ENCODE measurements at places on chromosomes 2 and 18. TPM values are rescaled to one million over a fixed set of nuclear protein-coding genes. Genes with fewer than 3 reads are reported as not detected.
A peak's percentile ranks its signal among the peaks of the same experiment; 100 is the strongest.

DNA sequence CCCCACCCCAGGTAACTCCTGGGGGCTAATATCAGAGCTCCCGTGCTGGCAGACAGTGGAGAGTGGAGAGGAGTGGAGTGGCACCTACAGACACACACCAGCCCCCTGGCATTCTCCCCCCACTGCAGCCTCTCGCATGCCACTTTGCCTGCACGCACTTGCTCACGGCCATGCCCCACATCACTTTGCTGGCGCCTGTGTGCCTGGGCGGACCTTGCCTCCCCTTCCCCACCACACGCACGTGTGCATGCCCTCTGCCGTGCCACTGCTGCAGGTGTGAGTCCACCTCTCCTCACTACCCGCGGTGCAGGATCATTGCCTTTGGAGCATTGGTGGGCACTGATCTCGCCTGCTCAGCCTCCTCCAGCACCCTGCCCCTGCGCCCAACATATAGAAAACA, 72.6 kb upstream of the DOK6 start:
- no peaks in the 10 kb centered on the region for H3K27me3 ChIP-seq
- H3K27ac ChIP-seq, result no peak overlapping the region
- H3K4me1 ChIP-seq, result no peaks in the 10 kb centered on the region
- H3K4me3 ChIP-seq, result no peak overlapping the region
- H3K36me3 ChIP-seq, result no peaks in the 10 kb centered on the region
- no peak for DNase-seq

GRCh38 chr2:107091163-107091864, 205.3 kb upstream of the ST6GAL2 start:
- no peak for DNase-seq
- H3K4me1 ChIP-seq, result no peaks in the 10 kb centered on the region
- no peak overlapping the region for H3K27ac ChIP-seq
- H3K27me3 ChIP-seq, result no peaks in the 10 kb centered on the region

- H3K4me1 ChIP-seq, result no peaks in the 10 kb centered on the region
- H3K36me3 ChIP-seq, result no peaks in the 10 kb centered on the region
- DNase-seq, result no peak
Measured at GRCh38 chr2:46369783-46370182, 72.6 kb downstream of the EPAS1 start.

- no peaks in the 10 kb centered on the region for H3K4me1 ChIP-seq
- no peak overlapping the region for H3K4me3 ChIP-seq
- no peaks in the 10 kb centered on the region for H3K27me3 ChIP-seq
- H3K36me3 ChIP-seq, result no peaks in the 10 kb centered on the region
- no peak overlapping the region for H3K27ac ChIP-seq
Measured at GRCh38 chr2:122231296-122231695, 475.8 kb downstream of the TSN start.

DNA sequence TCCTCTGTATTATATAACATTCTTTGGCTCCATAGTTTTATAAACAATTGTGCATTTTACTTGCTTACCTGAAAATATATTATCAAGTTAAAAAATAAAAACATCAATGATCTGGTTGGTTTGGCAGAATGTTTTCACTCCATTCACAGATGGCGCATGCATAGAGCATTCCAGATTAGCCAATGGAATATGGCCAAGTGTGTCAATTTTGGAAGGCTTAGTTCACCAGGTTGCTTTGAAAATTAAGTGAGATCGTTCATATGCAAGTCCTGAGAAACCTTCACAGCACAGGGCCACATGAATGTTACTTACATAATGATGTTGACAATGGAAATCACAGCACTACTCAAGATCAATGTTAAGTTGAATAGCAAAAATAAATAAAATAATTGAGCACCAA, 335.7 kb downstream of the GRB14 start:
- DNase-seq, result no peak
- H3K27me3 ChIP-seq, result no peaks in the 10 kb centered on the region
- H3K4me3 ChIP-seq, result no peak overlapping the region
- H3K36me3 ChIP-seq, result no peaks in the 10 kb centered on the region
- H3K27ac ChIP-seq, result no peak overlapping the region

DNA sequence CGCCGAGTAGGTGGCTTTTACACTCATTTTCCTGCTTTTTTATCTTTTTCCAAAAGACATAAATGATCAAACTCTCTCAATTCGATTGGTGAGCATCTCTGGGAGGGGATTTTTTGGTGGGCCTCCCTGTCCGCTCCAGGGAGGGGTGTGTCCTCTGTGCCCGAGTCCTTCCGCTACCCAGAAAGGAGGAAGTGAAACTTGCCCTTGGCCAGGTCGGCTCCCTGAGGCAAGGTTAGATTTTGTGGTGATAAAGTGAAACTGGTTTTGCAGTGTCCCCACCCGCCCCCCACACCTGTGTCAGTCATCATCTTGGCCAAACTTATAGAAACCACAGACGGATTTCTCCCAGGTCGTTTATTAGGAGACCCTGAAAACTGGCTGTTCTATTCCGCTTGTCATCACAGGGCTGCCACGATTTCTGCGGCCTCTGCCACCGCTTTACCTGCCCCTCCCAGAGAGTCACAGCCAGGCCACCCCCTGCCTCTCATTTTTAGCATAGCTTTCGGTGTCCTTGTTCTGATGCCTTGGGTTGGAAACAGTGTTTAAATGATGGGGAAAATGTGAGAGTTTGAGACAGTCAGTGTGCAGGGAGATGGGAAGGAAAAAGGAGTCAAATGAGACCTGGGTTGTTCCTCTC, 93.6 kb downstream of the SH3BP4 start:
- DNase-seq, result no peak
- no peak overlapping the region for H3K4me3 ChIP-seq

- no peak overlapping the region for H3K27ac ChIP-seq
- no peaks in the 10 kb centered on the region for H3K27me3 ChIP-seq
- H3K36me3 ChIP-seq, result no peaks in the 10 kb centered on the region
- H3K4me1 ChIP-seq, result no peaks in the 10 kb centered on the region
- H3K4me3 ChIP-seq, result no peak overlapping the region
- no peak for DNase-seq
Measured at GRCh38 chr2:165718610-165719210, 75.3 kb downstream of the GALNT3 start.

DNA sequence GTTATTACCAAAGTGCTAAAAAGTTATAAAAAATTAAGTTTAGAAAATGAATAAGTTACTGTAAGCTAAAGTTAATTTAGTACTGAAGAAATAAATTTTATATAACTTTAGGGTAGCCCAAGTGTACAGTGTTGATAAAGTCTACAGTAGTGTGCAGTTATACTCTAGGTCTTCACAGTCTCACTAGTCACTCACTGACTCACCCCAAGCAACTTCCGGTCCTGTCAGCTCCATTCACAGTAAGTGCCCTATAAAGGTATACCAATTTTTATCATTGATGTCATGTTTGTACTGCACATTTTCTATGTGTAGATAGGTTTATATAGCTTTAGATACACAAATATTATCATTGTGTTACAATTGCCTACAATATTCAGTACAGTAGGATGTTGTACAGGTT, 518.3 kb upstream of the PIK3C3 start:
- H3K4me3 ChIP-seq, result no peak overlapping the region
- H3K4me1 ChIP-seq, result no peaks in the 10 kb centered on the region
- DNase-seq, result no peak
- H3K27me3 ChIP-seq, result no peaks in the 10 kb centered on the region

DNA sequence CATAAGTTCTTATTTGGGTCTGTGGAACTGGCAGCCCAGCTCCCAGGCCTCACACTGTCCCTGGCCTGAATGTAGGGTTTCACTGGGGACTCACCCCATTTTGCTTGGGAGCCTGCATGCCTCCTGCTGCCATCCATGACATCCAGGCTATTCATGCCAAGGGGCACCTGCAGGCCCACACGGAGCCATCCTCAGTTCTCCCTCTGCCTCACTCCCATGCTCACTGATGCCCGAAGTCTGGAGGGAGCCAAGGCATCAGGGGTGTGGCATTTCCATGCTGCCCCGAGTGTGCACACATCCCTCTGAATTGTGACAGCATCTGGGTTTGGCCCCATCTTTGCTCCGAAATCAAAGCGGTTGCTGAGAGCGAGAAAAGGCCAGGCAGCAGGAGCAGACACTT, 67.4 kb upstream of the ZNF804A start:
- no peak overlapping the region for H3K4me3 ChIP-seq
- no peak overlapping the region for H3K27ac ChIP-seq
- no peaks in the 10 kb centered on the region for H3K36me3 ChIP-seq
- H3K4me1 ChIP-seq, result no peaks in the 10 kb centered on the region

GRCh38 chr18:7230626-7231349, at the start of gene LRRC30:
Gene LRRC30 (plus strand): TSS chr18:7231089. CDS start chr18:7231139, 50 bp downstream.
- H3K36me3 ChIP-seq, result no peaks in the 10 kb centered on the region
- H3K4me3 ChIP-seq, result no peak within 1 kb of the TSS
- H3K27me3 ChIP-seq, result no peaks in the 10 kb centered on the region
- H3K27ac ChIP-seq, result no peak within 1 kb of the TSS
- no peak for DNase-seq

GRCh38 chr2:164954954-164955701, at the start of gene SLC38A11:
Gene SLC38A11 (minus strand): TSS chr2:164955525. CDS start chr2:164955247, 278 bp downstream.
- no peaks in the 10 kb centered on the region for H3K4me1 ChIP-seq
- no peaks in the 10 kb centered on the region for H3K27me3 ChIP-seq
- H3K4me3 ChIP-seq, result peak within 1 kb of the TSS; percentile 6
- no peak within 1 kb of the TSS for H3K27ac ChIP-seq

- H3K27ac ChIP-seq, result no peak overlapping the region
- H3K4me1 ChIP-seq, result no peaks in the 10 kb centered on the region
- no peaks in the 10 kb centered on the region for H3K36me3 ChIP-seq
- H3K27me3 ChIP-seq, result no peaks in the 10 kb centered on the region
- H3K4me3 ChIP-seq, result peak overlapping the region; percentile 27
- no peak for DNase-seq
Measured at GRCh38 chr2:12552092-12552491, 164.6 kb upstream of the TRIB2 start.

DNA sequence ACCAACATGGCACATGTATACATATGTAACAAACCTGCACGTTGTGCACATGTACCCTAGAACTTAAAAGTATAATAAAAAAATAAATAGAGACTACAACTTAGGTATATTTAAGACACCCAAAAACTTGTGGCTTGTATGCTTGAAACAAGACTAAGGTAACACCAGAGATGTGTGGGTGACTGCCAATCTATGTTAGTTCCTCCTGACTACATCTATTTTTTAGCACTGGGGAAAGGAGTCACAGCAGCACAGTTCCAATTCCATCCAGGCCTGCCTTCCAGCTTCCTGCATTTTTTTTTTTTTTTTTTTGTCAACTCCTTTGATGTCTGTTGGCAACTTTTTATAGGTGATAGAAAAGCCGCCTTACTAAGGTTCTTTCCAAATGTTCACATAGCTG, 18.2 kb downstream of the C2orf69 start:
- H3K27ac ChIP-seq, result no peak overlapping the region
- no peak overlapping the region for H3K4me3 ChIP-seq
- H3K4me1 ChIP-seq, result no peaks in the 10 kb centered on the region
- H3K27me3 ChIP-seq, result no peaks in the 10 kb centered on the region
- no peak for DNase-seq
- no peaks in the 10 kb centered on the region for H3K36me3 ChIP-seq

DNA sequence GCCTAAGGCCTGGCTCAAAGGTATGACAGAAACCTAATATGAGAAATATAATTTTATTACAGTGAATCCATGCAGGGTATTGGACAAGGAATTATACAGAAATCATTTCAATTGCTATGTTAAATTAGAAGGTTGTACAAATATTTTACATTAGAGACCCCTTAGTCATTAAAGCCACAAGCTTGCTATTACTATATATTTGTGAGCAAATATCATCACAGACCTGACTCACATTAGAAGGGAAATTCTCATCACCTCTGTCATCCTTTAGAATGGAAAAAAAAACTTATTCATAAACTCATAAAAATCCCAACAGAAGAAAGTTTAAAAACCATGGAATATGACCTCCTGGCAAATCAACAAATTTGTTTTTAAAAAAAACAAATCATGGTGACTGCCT, 277.9 kb downstream of the DCC start:
- H3K4me1 ChIP-seq, result no peaks in the 10 kb centered on the region
- H3K27me3 ChIP-seq, result no peaks in the 10 kb centered on the region
- no peak for DNase-seq

GRCh38 chr2:13113002-13113401, 396.3 kb downstream of the TRIB2 start:
- no peak overlapping the region for H3K4me3 ChIP-seq
- no peak overlapping the region for H3K27ac ChIP-seq
- no peaks in the 10 kb centered on the region for H3K4me1 ChIP-seq
- H3K36me3 ChIP-seq, result no peaks in the 10 kb centered on the region

DNA sequence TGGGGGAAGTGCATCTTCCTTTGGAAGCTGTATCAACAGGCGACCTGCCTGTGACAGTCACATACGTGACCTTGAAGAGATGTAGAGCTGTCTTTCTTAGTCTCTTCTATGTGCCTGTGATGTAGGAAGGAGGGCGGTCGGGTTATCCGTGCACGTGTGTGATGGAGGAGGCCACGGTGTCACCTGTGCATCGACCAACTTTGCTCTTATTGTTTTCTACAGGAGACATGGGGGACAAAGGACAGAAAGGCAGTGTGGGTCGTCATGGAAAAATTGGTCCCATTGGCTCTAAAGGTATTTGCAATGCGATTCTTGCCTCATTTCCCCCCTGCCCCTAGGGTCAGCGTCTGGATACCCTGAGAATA, 20.7 kb upstream of the ALLC start:
- no peaks in the 10 kb centered on the region for H3K27me3 ChIP-seq
- H3K4me1 ChIP-seq, result no peaks in the 10 kb centered on the region
- H3K4me3 ChIP-seq, result no peak overlapping the region
- no peak overlapping the region for H3K27ac ChIP-seq

Gene CERKL
- 5.0 TPM for total RNA-seq

Gene GPR39
- 38.5 TPM for total RNA-seq

Gene LYG1
- total RNA-seq, result 3.6 TPM

Gene RAMP1
- 40.1 TPM for total RNA-seq

Gene PSMA8
- not detected for total RNA-seq

Gene FTCDNL1
- total RNA-seq, result 1.4 TPM

Gene CNGA3
- total RNA-seq, result 1.7 TPM

Gene HJURP
- total RNA-seq, result 6.0 TPM

Gene AQP12B
- 2.5 TPM for total RNA-seq

Gene SPATA3
- not detected for total RNA-seq

Gene MPP4
- not detected for total RNA-seq

Gene VSNL1
- total RNA-seq, result not detected

Gene RAB31
- 17.7 TPM for total RNA-seq

All from Peyer's patch (tissue), 4 donors.